ENCODE measurements at places on chromosomes 5 and 9.

DNA sequence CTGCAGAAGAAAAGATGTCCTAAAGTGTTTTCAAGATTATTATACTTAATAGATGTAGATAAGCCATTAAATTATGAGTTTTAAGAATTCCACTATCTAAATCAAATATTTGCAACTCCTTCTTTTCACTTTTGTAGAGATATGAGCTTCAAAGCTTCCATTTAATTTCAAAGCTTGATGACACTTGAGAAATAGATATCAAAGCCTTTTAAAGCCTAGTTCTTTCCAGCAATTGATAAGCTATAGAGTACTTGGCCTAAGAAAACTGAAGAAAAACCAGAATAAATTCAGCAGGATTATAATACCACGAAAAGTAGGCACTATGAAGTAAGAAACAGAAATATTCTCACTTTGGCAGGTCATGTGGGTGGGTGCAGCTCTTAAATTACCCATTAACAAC, 1.7 kb downstream of the TNFSF8 start:
- no peak for DNase-seq

GRCh38 chr5:88889189-88890069, 6.4 kb upstream of the MEF2C start:
- DNase-seq = no peak

DNA sequence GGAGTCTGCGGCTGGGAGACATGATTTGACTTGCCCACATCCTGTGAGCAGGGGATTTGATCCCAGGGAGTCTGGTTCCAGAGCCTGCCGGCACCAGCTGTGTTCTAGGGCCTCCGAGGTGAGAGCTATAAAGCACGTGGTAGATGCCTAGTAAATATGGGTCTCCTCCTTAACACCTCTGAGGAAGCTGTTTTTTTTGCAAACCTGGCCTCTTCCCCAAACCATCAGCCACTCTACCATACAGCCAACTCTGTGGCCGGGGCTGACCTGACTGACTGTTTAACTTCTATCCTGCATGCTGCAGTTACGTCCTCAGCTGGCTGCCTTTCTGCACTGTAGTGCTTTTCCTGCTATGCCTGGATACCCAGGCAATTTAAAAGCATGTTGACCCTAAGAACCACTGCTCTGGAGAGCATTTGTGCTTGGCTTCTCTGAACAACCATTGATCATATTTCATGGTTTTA, 220.5 kb downstream of the SLIT3 start:
- DNase-seq = no peak

DNA sequence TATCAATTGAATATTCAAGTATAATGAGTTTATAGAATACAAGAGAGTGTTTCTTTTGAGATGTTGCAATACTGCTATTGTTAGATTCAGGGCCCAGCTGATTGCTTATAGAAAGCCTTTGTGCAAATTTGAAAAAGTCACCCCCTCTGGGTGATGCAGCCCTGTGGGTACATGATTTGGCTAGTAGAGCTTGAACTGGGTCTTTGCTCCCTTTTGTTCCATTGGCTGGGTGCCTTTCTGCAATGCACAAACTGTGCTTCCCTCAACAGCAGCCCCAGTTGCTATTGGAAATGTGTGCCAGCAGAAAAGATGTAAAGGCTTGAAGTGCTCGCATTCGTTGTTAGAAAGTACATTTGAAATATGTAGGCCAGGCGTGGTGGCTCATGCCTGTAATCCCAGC, 61.8 kb upstream of the CEMIP2 start:
- no peak for DNase-seq

- DNase-seq = no peak
Observed at GRCh38 chr9:137484551-137485315, 25.6 kb upstream of the NSMF start.

- no peak for DNase-seq
Observed at GRCh38 chr5:21834863-21835262, 1018.3 kb downstream of the CDH12 start.

DNA sequence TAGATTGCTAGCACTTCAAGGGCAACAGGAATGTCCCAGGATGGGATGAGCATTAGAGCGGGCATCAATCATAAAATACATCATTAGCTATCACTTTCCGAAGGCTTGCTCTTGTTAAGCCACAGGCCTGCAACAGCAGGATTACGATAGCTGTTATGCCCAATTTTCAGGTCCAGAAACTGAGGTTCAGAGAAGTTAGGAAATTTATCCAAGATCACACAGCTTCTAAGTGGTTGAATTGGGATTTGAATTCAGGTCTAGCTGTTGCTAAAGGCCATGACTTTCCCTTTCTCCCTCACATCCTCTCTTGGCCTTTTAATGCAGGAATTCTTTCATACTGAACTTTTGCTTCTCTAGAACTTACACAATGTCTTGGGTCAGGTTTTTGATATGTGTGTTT, 119.4 kb upstream of the ERCC6L2 start:
- DNase-seq = no peak

DNA sequence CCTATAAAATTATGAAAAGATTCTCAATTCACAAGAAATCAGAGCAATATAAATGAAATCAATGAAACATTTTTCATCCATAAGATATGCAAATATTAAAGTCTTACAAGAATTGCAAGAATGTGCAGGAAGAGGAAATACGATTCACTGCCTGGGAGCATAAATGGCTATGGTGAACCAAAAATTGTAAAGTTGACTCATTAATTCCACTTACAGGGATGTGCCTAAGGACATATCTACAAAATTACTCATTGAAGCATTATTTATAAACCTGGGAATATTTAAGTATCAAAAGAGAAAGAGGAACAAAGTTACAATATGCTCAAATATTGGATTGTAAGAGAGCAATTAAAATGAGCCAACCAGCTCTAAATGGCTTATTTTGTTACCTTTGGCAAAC, 6.9 kb upstream of the NIPSNAP3A start:
- DNase-seq = no peak

DNA sequence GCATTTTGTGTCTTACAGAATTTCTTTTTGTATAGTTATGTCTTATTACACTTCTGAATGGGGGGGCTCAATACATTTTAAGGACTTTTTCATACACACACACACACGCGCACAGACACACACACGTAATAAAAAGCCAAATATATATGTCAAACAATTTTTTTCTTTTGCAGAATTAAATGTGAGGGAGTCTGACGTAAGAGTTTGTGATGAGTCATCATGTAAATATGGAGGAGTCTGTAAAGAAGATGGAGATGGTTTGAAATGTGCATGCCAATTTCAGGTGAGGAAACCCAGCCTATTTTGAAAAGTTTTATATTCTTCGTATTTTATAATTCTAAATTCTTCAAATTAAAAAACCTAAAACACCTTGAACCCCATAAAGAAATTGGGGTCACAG, 25.6 kb downstream of the TMEFF1 start:
- DNase-seq = no peak

GRCh38 chr5:133706506-133707430, 94.4 kb upstream of the FSTL4 start:
- DNase-seq = no peak

DNA sequence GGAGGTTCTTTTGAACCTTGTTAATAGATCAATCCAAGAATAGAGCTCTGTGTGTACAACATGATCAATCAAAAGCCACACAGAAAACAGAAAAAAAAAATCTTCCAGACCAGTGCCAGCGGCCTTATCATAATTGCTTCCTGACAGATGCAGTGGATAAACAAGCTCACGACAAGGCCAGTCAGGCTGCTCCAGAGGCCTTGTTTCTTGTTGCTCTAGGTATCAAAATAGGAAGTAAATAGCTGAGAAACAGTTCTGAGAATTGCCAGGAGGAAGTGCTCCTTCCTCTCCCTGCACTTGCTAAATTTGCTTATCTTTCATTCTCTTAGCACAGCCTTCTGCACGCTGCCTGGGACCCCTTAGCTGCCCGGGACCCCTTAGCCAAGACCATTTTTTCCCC, 199.0 kb upstream of the TARS1 start:
- no peak for DNase-seq

DNA sequence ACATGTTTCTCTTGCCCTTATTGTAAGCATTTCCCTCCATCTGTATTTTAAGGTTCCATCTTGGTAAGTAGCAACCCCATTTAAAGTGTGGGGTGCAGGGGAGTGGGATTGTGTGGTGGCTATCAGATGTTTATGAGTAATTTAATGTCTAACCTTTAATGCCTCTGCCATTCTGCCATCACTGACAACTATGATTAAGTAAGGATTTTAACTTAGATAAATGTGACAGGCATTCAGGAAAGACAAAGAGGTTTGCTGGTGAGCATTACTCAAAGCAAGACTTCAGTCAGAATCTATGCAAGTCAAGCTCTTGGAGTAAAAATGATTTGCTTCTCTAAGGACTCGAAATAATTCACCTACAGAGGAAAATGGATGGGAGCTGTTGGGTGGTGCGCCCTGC, 143.0 kb downstream of the NXNL2 start:
- DNase-seq = no peak

- no peak for DNase-seq
Observed at GRCh38 chr9:101119206-101119819, 90.8 kb downstream of the PLPPR1 start.

GRCh38 chr9:124074746-124075145, 63.2 kb downstream of the LHX2 start:
- DNase-seq = no peak

DNA sequence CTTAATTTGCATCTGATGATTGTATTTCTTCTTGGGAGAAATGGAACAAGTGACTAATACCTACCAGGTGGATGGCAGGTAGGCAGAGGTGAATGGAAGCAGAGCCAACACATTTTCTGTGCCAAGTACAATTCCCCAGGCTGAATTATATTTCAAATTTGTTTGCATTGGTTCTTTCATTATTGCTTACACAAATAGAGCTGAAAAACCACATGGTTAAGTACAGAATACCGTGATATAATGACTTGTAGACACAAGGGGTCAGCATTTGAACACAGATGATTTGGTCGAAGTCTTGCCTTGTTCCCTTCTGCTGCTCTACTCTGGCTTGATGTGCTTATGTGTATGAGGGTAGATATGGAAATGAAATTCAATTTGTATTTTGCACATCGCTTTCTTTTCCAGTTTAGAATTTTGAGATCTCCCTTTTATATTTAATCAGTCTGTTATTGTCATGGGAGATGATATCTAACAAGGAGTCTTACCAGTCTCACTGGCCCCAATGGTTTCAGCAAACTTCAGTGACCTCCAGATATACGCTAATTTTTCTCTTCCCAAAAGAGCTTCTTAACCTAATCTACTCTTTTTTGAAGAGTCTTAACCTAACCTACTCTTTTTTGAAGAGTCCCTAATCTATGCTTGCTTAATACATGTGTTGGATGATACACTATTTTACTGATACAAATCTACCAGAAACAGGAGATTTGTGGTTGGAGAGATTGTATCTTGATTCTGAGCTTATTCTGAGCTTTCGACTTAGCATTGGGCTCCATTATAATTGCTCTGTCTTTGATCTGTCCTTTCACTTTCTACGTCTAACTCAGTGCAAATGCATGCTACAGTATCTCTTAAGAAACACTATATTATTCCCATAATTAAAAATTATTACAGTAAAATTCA, 88.1 kb downstream of the PCSK1 start:
- DNase-seq = no peak

DNA sequence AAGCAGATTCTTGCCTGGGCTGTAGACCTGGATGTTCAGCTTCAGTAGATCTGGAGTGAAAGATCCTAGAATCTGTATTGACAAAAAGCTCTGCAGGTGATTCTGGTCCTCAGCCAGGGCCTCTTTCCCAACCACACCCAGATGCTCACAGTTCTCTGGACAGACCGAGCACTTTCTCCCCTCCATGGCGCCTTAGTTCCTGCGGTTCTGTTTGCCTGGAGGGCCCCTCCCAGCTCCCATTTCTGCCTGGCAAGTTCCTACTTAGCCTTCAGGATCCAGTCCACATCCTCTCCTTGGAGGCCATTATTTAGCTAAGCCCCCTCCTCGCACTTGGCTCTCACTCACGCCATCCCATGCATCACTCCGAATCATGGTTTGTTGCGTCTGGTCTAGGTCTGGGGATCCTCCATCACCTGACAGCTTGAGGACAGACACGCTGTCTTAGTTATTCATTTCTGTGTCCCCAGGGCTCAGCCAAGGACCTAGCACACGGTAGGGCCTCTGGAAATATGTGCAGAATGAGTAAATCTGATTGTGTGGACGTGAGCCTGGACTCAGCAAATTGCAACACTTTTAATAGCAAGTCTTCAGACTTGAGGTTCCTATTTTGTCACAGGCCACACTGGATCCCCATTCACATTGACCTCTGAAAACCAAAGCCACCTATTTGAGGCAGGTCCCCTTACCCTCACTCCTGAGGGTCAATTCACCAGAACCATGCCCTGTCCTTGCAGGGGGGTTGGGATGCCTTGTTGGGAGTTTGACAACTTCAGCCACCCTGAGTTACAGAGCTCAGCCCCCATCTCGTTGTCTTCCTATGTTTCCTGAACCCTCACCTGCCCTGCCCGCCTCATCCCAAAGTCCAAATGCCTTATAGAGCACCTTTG, 50.7 kb downstream of the COL15A1 start:
- DNase-seq = no peak

DNA sequence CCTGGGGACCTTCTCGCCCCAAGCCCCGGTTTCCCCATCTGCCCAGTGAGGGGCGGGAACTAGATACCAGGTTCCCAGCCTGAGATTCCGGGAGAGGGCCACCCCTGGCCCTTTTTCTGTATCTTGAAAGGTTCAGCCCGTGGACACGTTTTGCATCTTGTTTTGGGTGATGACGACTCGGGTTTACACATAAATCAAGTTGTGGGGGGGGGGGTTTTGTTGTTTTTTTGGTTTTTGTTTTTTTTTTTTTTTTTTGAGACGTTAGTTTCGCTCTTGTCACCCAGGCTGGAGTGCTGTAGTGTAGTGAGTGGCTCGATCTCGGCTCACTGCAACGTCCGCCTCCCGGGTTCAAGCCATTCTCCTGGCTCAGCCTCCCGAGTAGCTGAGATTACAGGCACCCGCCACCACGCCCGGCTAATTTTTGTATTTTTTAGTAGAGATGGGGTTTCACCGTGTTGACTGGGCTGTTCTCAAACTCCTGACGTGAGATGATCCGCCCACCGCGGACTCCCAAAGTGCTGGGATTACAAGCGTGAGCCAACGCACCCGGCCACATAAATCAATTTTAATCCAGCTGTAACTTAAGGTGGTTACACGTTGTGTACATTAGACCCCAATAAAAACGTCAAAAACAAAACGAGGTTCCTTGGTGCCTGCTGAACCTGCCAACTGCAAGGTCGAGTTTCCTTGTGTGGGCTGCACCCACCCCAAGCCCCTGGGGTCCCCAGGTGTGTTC, 1.1 kb upstream of the BRD3 start:
- DNase-seq = no peak

GRCh38 chr5:12023614-12024241, 119.5 kb upstream of the CTNND2 start:
- no peak for DNase-seq

DNA sequence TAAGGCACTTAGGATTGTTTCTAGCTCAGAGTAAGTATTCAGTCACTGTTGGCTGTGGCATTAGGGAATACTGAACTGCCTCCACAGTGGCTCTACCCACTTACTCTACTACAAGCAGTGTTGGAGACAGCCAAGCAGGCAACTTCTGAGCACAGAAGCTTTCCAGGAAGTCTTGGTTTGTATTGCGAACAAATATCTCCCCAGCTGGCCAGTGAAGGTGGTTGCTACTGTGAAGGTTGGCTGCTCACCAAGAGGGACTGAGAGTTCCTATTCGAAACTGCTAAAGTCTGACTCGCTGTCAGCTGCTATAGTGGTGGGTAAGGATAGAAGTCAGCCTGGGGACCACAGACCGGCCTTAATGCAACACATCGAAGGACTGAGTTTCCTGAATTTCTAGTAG, 319.1 kb downstream of the KIF4B start:
- DNase-seq = no peak

- no peak for DNase-seq
Observed at GRCh38 chr5:138603249-138603920, 28.2 kb upstream of the HSPA9 start.
